ENCODE measurements at places on chromosomes 7 and 10.

- DNase-seq = no peak
Observed at GRCh38 chr7:3501671-3502070, 200.6 kb downstream of the SDK1 start.

- no peak for DNase-seq
Observed at GRCh38 chr10:71216363-71216695, 4.0 kb downstream of the UNC5B start.

DNA sequence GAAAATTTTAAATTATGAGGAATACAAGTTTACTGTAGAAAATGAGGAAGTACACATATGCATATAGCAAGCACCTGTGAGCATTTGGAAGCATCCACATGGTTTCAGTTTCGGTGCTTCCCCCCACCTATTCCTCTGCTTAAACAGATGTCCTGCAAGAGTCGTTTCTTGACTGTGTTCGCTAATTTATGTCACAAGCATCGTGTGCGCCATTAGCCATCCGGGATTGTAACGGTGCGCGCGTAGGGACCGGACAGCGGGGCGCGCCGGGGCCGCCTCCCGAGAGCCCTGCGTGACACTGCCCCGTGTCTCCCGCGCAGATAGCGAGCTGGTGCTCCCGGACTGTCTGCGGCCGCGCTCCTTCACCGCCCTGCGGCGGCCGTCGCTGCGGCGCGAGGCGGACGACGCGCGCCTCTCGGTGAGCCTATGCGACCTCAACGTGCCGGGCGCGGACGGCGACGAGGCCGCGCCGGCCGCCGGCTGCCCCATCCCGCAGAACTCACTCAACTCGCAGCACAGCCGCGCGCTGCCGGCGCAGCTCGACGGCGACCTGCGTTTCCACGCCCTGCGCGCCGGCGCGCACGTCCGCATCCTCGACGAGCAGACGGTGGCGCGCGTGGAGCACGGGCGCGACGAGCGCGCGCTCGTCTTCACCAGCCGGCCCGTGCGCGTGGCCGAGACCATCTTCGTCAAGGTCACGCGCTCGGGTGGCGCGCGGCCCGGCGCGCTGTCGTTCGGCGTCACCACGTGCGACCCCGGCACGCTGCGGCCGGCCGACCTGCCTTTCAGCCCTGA, 90.9 kb downstream of the NEURL1 start:
- DNase-seq = no peak

- DNase-seq = no peak
Observed at GRCh38 chr7:121874298-121874697, 1.3 kb downstream of the PTPRZ1 start.

- peak; percentile 19 for DNase-seq
Observed at GRCh38 chr10:87861566-87861952, 1.8 kb downstream of the KLLN start.

- DNase-seq = no peak
Observed at GRCh38 chr7:91034459-91035368, 229.5 kb upstream of the FZD1 start.

GRCh38 chr7:138287549-138287948, 172.5 kb upstream of the TRIM24 start:
- DNase-seq = no peak

DNA sequence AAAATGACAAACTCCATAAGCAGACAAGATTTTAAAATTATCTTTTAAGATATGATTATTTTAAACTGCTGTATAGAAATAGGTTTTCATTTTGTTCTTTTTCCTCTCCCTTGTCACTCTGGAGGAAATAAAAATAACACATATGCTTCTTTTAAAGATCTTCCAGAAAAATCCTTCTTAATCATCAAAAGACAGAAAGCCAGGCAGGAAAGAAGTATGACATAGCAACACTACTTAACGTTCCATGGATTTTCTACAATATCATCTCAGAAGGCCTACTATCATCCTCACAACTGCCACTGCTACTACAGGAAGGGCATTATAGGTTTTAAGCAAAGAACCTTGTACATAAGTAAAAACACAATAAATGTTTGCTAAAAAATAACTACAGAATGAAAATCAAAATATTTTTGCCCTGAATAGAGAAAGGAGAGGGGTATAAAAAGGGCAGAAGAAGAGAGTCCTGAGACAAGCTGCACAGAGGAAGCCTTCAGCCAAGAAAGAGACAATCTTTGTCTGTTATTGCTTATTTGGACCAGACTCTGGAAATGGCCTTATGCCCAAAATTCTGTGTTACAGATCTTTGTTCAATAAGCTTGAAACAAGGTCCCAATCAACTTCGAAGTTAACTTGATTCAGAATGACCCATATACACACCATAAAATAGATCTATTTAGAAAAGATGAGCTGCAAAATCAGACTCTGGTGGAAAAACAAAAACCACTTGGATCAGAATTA, 67.8 kb downstream of the ABI1 start:
- DNase-seq = no peak

GRCh38 chr10:6498771-6499170, 81.3 kb downstream of the PRKCQ start:
- DNase-seq = no peak

GRCh38 chr7:12111422-12112405, 99.4 kb upstream of the TMEM106B start:
- peak; percentile 17 for DNase-seq

DNA sequence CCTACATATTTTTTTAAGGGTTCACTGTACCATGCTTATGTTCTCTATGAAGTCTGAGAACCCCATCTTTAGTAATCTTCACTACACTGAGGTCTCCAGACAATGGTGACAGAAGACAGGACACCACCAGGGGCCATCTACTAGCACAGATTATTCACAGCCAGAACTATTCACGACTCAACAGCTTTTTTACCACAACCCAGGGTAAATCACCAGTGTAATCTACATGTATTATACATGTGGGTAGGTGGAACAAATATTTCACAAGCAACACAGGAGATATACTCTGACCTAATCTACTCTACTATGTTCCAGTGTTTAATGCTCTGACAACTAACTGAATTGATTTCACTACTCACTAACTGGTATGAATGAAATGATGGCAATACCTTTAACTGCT, 136.1 kb downstream of the ELMO1 start:
- no peak for DNase-seq

- DNase-seq = no peak
Observed at GRCh38 chr7:76129836-76130235, 71.9 kb upstream of the SRRM3 start.

- peak; percentile 70 for DNase-seq
Observed at GRCh38 chr10:125060826-125061556, 99.4 kb downstream of the CTBP2 start.

GRCh38 chr10:100780324-100780723, 34.9 kb downstream of the PAX2 start:
- no peak for DNase-seq

GRCh38 chr10:131656431-131656841, 244.4 kb upstream of the PPP2R2D start:
- no peak for DNase-seq

- DNase-seq = no peak
Observed at GRCh38 chr10:36676321-36676720, 449.1 kb upstream of the ANKRD30A start.

DNA sequence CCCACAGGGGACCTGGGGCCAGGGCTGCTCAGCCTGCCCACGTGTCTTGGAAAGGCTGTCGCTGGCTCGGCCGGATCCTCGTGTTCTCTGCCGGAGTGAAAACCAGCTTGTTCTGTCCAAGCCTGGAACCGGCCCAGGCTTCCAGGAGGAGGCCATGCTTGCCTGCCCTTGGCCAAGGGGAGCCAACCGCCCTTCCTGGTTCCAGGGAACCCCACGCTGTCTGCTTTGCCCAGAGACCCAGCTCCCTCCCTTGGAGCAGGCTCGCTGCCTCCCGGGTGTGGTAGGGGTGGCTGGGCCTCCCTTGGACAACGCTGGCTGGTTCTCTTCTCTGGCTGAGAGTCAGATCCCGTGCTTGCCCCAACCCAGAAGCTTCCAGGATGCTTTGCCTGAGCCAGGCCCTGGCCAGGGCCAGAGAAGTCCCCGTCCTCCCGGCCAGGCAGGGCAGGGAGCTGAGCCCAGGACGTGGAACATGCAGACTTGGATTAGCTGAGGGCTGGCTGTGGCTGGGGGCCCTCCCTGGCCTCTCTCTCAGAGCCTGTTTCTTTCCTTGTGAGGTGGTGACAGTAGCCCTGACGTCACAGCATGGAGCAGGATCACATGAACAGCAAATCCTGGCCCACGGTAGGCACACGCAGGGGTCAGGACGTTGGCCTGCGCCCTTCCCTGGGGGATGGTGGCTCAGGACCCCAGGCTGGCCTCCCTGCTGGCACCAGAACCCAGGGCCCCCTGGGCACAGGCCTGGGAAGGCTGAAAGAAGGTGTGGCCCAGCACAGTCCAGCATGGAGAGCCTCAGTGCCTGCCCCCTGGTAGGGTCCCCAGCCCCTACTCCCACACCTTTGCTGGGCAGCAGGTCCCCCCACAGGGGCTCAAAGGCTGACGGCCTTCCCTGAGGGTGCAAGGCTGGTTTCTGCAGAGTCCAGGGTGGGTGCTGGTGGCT, 67.5 kb downstream of the PWWP2B start:
- DNase-seq = no peak

- DNase-seq = no peak
Observed at GRCh38 chr10:110659558-110659957, 15.4 kb downstream of the RBM20 start.

GRCh38 chr10:113290137-113290536, 262.7 kb upstream of the HABP2 start:
- DNase-seq = no peak

DNA sequence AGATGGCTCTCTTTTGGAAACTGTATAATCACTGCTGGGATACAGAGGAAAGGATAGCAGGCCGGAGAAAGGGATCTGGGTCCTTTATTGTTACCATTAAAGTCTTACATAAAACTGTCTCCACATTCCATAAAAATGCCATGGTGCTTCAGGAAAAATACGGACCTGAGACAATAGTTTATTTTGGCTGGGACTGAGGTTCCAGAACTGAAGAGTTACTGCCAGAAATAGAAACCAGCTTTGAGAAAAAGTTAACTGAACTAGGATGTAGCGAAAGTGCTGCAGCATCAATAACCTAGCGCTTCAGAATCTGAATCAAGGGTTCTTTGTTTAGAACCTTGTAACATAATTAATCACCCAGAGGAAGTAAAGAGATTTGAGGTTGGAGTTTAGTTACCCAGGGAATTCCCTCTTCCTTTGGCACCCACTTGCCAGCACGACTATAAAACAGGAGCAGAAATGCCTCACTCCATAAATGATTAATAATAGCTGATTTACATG, 38.0 kb downstream of the MEOX2 start:
- peak; percentile 67 for DNase-seq

GRCh38 chr10:116113721-116114501, 159.1 kb downstream of the GFRA1 start:
- no peak for DNase-seq

GRCh38 chr10:35605191-35605590, at the start of gene GJD4:
TSS of gene GJD4 (plus strand) at chr10:35605341. CDS start at chr10:35605568, 227 bp downstream.
- no peak for DNase-seq

GRCh38 chr10:24180891-24181290, 28.0 kb upstream of the KIAA1217 start:
- no peak for DNase-seq

GRCh38 chr10:112510384-112510783, 63.4 kb downstream of the VTI1A start:
- DNase-seq = no peak

GRCh38 chr10:123297175-123297574, 143.0 kb downstream of the BUB3 start:
- no peak for DNase-seq

GRCh38 chr7:137694405-137694804, 152.4 kb downstream of the DGKI start:
- peak; percentile 43 for DNase-seq

GRCh38 chr10:28669227-28670173, 7.8 kb upstream of the BAMBI start:
- no peak for DNase-seq

DNA sequence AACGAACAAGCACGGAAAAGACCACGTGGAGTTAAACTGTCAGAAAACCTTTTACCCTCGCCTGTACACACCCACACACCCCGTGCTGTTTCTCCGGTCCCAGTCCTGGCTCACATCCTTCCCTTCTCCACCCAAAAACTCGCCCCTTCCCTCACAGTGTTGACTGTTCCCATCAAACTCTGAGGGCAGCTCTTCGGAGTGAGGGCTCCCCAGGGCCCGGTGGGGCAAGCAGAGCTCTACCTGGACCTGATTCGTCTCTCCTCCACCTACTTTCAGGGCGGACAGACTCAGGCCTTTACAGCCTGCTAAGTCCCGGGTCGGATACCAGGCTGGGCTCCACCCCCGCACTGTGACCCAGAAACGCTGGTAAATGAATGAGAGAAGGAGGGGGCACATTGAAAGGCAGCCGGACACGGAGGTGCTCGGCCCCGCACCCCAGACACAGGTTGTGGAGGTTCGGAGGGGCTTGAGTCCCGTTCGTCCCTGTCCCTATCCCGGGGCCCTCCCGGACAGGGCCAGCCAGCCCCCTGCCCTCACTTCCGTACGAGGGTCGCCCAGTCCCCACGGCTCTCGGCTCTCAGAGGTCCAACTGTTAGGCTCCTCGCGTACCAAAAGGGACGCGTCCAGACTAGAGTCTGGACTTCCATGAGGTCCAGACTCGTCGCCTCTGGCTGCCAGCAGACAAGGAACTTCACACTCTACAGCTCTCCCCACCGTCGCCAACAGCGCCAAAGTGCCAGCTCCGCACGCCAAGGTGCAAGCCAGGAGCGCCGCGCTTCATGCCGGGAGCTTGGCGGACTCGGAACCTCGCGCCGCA, 31.7 kb upstream of the ASL start:
- DNase-seq = no peak

- DNase-seq = no peak
Observed at GRCh38 chr10:43068471-43069210, 8.2 kb upstream of the RET start.

DNA sequence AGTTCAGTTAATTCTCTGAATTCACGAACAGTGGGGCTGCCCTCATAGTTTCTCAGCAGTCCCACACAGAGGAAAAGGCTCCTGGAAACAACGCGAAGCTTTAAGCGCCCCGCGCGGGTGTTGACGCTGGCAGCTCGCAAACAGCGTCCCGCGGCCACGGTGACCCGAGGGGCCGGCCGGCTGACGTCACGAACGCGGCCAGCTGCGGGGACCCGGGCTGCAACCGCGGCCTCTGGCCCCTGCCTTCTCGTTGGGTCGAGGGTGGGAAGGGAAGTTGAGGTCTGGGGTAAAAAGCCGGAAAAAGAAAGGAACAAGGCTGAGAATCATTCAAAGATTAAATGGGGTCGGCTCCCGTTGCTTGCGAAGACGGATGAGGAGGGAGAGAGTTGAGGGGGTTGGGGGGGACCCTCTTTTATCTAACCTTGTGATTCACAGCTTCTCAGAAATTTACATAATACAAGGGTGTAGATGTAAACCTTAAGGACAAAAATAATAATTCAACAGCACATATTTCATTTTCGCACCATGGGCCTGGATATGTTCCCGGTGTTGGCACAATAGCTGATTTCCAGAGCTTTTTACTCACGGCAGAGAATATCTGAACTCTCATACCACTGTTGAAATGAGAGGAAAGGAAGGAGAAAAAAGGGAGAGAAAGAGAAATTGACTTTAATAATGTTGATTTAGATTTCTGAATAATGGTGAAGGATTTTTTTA, 7.3 kb upstream of the FEZF1 start:
- no peak for DNase-seq
